ENCODE measurements at places on chromosomes 5 and 9.

- DNase-seq = no peak
These were observed 170.2 kb upstream of the RPS23 start for GRCh38 chr5:82448374-82448773.

- no peak for DNase-seq
These were observed 96.8 kb upstream of the NREP start for GRCh38 chr5:111853748-111854147.

GRCh38 chr5:132802044-132802684, 10.9 kb upstream of the SOWAHA start:
- no peak for DNase-seq

DNA sequence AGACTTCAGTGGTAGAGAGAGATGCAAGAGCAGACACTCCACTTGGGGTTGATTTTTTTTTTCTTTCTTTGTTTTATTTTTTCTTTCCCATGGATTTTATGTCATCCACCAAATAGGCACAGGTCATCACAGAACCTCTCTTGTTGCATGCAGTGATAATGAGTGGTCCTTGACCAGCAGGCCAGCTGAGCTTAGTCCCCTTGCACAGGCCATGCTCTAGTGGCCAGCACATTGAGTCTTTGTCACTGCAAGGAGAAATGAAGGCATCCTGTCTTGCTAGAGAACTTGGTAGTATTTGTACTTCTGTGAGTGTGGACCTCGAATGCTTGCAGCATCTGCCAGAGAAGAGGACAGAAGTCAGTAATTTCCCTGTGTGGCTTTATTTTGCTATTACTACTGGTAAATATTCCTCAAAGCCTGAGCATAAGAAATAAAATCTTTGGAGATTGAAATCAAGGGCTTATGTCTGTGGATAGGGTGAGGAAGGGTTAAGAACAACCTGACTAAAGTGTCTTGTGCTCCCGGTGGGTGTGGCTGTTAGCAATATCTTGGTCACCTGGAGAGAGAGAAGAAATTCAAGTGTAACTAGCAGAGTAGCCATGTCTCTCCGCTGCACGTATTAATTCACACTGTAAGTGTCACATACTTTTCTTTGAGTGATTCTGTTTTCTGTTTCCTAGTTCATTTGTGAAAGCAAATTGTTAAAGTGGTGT, 45.3 kb upstream of the NCS1 start:
- no peak for DNase-seq
